ENCODE measurements at places on chromosomes 1 and 21.
A peak's percentile ranks its signal among the peaks of the same experiment; 100 is the strongest.

GRCh38 chr1:212515329-212515760 is 82.6 kb downstream of the NENF start:
- no peak for DNase-seq

DNA sequence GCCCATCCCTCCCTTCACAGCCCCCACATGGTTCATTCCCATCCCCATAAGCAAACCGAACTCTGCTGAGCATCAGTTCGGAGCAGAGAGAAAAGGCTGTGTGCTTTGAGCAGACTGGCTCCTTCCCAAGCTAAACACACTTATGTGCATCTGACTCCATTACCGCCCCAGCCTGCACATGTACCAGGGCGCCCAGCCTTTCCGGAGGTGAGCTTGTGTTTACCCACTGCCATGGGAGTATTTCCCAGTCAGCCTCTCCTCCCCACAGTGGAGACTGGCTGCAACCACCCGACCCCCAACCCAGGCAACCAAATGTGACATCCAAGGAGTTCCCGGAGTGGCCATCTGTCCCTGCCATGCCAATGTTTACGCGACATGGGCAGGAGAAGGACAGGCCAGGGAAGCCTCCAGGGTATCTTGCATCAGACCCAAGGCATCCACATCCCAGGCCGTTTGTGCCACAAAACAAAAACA is 9.4 kb downstream of the TIAM1 start:
- DNase-seq = no peak

DNA sequence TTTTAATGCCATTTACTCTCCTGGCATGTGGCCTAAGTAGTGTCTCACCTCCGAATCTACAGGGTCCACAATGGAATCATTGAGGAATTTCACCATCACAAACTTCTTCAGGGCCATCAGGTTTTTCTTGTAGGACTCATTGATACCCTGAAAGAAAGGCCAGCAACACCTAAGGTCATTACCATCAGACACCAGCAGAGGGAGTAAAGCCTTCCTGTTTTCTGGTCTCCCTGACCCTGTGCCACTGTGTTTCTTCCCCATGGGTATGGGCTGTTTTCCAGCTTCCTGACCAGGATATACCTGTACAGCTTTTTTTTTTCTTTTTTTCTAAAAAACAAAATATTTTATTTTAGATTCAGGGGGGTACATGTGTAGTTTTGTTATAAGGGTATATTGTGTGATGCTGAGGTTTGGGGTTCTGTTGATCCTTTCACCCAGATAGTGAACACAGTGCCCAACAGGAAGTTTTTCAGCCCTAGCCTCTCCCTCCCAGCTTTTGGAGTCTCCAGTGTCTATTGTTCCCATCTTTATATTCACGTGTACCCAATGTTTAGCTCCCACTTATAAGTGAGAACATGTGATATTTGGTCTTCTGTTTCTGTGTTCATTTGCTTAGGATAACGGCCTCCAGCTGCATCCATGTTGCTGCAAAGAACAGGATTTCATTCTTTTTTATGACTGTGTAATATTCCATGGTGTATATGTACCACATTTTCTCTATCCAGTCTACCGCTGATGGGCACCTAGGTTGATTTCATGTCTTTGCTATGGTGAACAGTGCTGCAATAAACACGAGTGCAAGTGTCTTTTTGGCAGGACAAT is 18.3 kb downstream of the PPT1 start:
- DNase-seq = peak; percentile 37

- no peak for DNase-seq
Observed at GRCh38 chr1:201072149-201072548, 40.1 kb downstream of the CACNA1S start.

GRCh38 chr1:39671793-39672550 is at the start of gene NT5C1A:
NT5C1A (minus strand) TSS chr1:39672107; CDS start chr1:39672038, 69 bp downstream.
- no peak for DNase-seq

DNA sequence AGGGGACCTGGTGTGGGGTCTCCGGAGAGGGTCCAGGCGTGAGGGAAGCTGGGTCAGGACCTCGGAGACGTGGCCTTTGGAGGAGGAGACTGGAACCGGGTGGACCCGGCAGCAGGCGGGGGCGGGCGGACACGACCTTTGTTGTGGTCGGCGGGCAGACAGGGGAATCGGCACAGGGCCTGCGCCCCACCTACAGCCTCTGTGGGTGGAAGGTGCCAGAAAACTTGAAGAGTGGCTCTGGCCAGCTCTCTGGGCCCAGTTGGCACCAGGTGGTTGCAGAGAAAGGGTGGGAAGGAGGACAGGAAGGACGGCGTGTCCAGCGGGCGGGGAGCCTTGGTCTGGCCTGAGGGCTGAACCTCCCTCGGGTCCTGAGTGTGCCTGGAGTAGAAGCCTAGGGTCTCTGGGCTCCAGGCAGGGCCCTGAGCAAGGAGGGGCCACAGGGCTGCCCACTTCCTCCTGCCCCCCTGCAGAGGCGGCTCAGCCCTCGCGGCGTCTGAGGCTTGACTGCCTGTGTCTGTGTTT is 7.7 kb upstream of the TTLL10 start:
- no peak for DNase-seq

DNA sequence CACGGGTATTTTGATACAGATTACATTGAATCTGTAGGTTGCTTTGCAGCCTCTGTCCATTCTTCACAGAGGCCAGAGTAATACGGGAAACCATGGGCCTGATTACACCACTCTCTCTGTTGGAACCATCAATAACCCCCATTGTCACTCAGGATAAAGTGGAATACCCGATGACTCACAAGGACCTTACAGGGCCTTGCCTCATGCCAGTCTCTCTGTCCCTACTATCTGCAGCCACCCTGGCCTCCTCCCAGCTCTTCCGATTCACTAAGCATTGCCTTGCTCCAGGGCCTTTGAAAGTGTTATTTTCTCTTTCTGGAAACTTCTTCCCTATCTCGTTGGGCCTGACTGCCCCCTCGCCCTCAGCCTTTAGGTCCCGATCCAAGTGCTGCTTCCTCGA is 61.7 kb downstream of the HMGB4 start:
- no peak for DNase-seq

DNA sequence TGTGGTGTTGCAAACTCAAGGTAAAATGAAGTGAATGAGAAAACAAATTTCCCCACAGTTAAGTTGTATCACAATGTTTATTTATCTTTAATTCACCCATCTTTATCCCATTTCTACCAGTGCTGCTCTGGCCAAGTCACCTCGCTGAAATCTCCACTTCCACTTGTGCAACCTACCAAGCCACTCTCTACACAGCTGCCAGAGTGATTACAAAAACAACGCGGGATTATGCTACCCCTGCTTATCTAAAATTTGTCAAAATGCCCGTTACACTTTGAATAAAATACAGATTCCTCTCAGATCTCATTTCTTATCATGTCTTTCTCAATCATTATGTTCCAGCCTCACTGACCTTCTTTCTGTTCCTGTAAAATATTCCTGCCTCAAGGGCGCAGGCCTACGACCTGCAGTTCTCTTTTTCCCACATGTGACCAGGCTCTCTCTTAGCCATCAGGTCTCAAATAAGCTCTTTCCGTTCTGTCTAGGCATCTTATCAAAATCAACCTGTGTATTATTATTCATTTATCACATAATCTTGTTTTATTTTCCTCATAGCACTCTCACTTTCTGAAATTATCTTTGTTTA is 95.6 kb downstream of the NTMT2 start:
- DNase-seq = no peak

GRCh38 chr1:207902566-207902965 is 8.4 kb downstream of the CD34 start:
- DNase-seq = no peak

DNA sequence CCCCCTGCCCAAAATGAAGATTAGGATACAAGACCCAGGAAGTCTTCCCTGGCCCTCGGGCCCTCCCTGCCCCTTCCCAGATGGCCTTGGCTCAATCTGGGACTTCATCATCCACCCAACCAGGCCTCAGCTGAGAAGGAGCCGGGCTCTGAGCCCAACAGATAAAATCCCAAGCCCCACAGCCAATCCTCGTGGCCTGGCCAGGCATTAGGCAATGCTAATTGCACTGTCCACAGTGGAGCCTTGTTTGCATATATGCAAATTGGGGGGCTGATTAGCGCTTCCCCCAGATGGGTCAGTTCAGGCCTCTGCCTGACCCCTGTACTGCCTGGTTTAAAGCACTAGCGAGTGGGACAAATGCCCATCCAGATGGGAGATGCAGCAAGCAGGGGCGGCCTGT is 34.9 kb downstream of the IGSF21 start:
- no peak for DNase-seq

- DNase-seq = peak; percentile 37
Observed at GRCh38 chr1:150151291-150152181, 1.8 kb downstream of the PLEKHO1 start.

GRCh38 chr1:206082831-206083695 is 30.1 kb downstream of the RHEX start:
- no peak for DNase-seq

- DNase-seq = no peak
Observed at GRCh38 chr1:69120817-69121216, 446.9 kb upstream of the LRRC7 start.

GRCh38 chr1:230548997-230549396 is 93.3 kb upstream of the COG2 start:
- DNase-seq = no peak

- DNase-seq = no peak
Observed at GRCh38 chr1:117658676-117659075, 52.8 kb downstream of the TENT5C start.

- DNase-seq = no peak
Observed at GRCh38 chr1:159979257-159979656, 25.2 kb upstream of the SLAMF9 start.

DNA sequence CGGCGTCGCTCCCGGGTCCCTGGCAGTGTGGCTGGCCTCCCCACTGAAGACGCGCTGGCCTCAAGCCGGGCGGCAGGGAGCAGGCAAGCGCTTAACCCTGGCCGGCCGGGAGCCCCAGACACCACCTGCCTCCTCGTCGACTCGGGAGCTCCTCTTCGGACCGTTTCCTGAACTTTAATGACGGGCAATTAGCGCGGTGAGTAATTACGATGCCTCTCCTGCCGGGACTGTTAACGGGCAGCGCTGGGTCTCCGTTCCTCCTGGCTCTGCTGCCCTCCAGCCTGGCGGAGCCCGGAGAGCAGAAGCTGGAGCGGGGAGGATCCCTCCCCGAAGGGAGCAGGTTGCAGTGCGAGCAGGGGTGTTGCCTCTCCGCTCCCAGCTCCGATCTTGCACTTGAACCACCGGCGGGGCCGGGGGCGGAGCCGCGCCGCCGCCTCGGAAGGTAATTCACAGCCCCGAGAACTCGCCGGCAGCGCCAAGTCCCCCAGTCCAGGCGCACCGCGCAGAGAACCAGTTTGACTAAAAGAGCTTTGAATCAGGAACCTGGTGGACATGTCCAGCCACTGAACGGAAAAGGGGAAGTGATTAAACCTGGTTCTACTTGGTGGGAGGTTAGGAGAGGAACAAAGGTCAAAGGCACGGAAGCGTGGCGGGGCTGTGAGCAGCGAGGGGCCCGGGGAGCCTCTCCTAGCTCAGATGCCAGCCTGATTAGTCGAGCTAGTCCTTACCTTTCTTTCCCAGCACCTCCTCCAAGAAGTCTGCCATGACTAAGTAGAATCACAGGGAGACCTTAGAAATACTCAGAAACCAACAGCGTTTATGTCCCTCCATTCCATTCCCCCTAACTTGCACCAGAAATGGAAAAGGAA is 18.3 kb upstream of the PLEKHA6 start:
- DNase-seq = peak; percentile 32

- no peak for DNase-seq
Observed at GRCh38 chr21:42846221-42846620, 33.1 kb downstream of the WDR4 start.

- no peak for DNase-seq
Observed at GRCh38 chr1:65793359-65793732, 651 bp downstream of the PDE4B start.

DNA sequence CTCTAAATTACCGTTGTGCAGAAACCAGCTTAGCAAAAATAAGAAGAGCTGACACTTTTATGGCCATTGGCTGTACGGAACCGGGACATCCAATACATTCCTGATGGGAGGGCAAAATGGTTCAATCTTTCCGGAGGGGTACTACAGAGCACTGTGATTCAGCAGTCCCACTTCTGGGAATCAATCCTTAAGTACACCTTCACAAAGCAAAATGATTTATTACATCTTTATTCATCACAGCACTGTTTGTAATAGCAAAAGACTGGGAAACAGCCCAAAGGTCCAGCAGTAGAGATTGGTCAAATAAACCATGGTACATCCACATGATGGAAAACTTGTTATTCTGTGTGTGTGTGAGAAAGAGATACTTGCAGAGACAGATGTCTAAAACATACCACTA is 9.7 kb downstream of the GNG12 start:
- DNase-seq = no peak

DNA sequence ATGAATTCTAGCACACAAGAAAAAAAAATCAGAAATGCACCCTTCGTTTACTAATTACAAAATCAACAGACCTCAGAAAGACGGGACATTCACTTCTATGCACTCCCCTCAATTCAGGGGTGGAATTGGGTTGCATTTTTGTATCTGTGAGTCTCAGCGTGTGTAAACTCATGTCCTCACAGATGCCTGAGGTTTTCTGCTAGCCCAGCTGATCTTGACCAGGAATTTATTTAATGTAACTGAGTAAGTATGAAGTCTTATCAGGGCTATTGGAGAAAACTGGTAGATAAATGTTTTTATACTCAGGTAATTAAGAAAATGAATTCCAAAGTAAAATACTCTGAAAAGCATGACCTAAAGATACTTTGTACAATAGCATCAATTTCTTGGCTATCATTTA is 167.7 kb downstream of the RUNX1 start:
- no peak for DNase-seq

GRCh38 chr21:38234395-38235142 is 22.2 kb upstream of the KCNJ15 start:
- DNase-seq = no peak

- no peak for DNase-seq
Observed at GRCh38 chr1:90714521-90714951, 2.6 kb downstream of the BARHL2 start.

DNA sequence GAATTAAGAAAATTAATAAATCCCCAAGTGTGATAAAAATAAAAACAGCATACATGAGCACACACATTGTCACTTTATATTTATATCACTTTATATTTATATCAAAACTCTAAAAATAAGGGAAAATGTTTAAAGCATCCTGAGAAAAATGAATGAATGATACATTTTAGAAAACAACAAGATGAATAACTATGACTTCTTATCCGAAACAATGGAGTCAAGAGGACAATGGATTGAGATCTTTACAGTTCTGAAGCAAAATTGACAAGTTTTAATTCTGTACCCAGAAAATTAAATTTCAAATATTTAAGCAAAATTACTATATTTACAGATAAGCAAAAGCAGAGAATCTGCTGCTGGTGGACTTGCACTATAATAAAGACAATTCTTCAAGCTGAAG is 512.6 kb downstream of the MRPL39 start:
- DNase-seq = no peak

Data from stimulated activated CD4-positive, alpha-beta T cell treated with anti-CD3 and anti-CD28 coated beads, Interleukin-4, amount 100 ng/mL, for 48 hours (primary cell).